ENCODE measurements at places on chromosomes 1 and 21. TPM values are rescaled to one million over a fixed set of nuclear protein-coding genes. Genes with fewer than 3 reads are reported as not detected.

The LYSMD1 gene
- total RNA-seq: 0.85 TPM

The VSIG8 gene
- not detected for total RNA-seq

The KCND3 gene
- 13.3 TPM for total RNA-seq

- DNase-seq: no peak
- peak overlapping the region; percentile 88 for H3K27ac ChIP-seq
- H3K36me3 ChIP-seq: peaks cover 18% of the 10 kb centered on the region
- no peak overlapping the region for H3K4me3 ChIP-seq
- H3K27me3 ChIP-seq: no peaks in the 10 kb centered on the region
- peaks cover 14% of the 10 kb centered on the region for H3K4me1 ChIP-seq
These were observed 8.2 kb downstream of the NES start for GRCh38 chr1:156668801-156669637.

DNA sequence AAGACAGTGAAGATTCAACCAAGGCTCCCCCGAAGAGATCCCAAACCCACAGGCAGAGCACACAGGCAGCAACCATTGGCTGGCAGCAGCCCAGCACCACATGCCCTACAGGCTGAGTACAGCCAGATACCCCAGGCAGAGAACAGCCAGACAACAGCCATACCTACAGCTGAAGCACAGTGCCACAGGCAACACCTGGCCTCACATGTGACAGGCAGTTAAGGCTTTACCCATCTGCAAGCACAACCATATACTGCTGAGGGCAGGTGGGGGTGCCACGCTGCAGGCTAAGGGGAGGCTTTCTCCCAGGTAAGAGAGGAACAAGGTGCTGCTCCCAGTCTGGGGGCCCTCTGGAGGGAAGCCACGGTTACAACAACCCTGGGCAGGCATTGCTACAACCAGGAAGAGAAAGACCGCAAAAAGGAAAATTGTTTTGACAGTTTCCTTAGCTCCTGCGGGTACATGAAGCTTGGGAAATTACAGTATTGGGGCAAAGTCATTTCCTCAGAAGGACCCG is 12.3 kb downstream of the CHIT1 start:
- no peaks in the 10 kb centered on the region for H3K36me3 ChIP-seq
- H3K27ac ChIP-seq: no peak overlapping the region
- no peaks in the 10 kb centered on the region for H3K4me1 ChIP-seq
- no peaks in the 10 kb centered on the region for H3K27me3 ChIP-seq
- no peak for DNase-seq
- H3K4me3 ChIP-seq: no peak overlapping the region

DNA sequence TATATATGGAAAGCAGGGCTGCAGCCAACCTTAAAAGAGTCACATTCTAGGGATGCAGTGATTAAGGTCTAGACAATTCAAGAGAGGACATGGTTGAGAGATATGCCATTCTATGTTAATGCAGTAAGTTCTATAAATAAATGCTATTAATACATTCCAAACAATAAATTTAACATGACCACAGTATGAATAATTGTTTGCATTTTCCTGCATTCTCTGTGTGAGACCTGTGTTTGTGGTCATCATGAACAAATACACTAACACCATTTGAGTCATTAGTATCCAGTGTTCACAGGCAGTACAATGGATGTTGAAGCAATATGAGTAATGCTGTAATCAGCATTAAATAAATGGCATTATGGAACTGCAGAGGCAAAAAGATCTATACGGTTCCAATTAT is 5.5 kb upstream of the ZRANB2 start:
- DNase-seq: no peak
- H3K36me3 ChIP-seq: no peaks in the 10 kb centered on the region
- no peak overlapping the region for H3K27ac ChIP-seq
- no peak overlapping the region for H3K4me3 ChIP-seq

GRCh38 chr1:3174487-3175247 is 105.7 kb downstream of the PRDM16 start:
- peak overlapping the region; percentile 51 for H3K4me3 ChIP-seq
- peak; percentile 59 for DNase-seq
- peak overlapping the region; percentile 91 for H3K27ac ChIP-seq
- H3K36me3 ChIP-seq: no peaks in the 10 kb centered on the region
- H3K4me1 ChIP-seq: peaks cover 25% of the 10 kb centered on the region

- no peaks in the 10 kb centered on the region for H3K4me1 ChIP-seq
- H3K27ac ChIP-seq: no peak overlapping the region
- H3K27me3 ChIP-seq: no peaks in the 10 kb centered on the region
- H3K36me3 ChIP-seq: no peaks in the 10 kb centered on the region
- no peak for DNase-seq
These were observed 1793.9 kb downstream of the NCAM2 start for GRCh38 chr21:22791986-22792560.

- H3K4me3 ChIP-seq: no peak overlapping the region
- no peaks in the 10 kb centered on the region for H3K4me1 ChIP-seq
- H3K27me3 ChIP-seq: no peaks in the 10 kb centered on the region
- no peak for DNase-seq
These were observed 87.0 kb downstream of the DENND1B start for GRCh38 chr1:197688233-197688632.

DNA sequence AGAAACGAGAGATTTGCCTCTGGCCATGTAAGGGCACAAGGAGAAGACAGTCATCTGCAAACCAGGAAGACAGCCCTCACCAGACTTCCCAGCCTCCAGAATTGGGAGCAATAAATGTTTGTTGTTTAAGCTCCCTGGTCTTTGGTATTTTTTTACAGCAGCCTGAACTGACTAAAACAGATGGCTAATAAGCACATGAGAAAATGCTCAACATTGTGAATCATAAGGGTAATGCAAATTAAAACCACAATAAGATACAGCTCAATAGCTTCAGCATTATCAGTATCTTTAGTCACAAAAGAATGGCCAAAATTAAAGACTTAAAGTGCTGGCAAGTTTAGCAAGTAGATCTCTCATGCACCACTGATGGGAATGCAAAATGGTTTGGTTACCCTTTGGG is 11.7 kb downstream of the UBE2G2 start:
- H3K27ac ChIP-seq: no peak overlapping the region
- no peak for DNase-seq
- H3K27me3 ChIP-seq: no peaks in the 10 kb centered on the region

DNA sequence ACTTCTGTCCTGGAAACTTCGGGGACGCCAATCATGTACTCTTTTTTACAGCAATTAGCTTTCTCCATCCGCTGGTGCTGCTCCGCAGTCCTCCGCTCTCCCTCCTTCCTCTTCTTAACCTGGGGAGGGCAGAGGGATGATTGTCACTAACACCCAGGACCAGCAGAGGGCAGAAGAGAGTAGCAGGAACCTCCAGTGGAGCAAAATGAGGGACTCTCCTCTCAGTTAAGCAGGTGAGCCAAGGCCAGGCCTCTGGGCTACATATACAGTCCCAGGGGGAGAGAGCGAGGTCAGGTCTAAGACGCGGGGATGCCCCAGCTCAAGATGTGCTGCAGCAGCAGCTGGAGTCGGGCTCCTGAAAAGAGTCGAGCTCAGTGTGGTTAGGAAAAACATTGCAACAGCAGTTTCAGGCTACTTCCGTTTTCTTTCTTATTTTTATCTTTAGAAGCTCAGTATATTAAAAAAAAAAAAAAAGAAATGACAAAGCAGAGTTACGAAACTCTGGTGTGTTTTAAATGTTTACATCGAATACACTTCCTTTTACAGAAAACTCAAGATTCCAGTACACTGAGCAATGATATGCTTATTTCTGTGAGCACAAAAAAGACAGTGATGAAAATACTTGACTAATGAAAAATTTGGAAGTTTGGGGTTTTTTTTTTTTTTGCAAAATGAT is 25.7 kb upstream of the NLRP3 start:
- no peaks in the 10 kb centered on the region for H3K36me3 ChIP-seq
- peak overlapping the region; percentile 26 for H3K27ac ChIP-seq
- peak overlapping the region; percentile 47 for H3K4me3 ChIP-seq
- H3K4me1 ChIP-seq: no peaks in the 10 kb centered on the region
- no peaks in the 10 kb centered on the region for H3K27me3 ChIP-seq
